ENCODE measurements at places on chromosomes 7 and 10.

DNA sequence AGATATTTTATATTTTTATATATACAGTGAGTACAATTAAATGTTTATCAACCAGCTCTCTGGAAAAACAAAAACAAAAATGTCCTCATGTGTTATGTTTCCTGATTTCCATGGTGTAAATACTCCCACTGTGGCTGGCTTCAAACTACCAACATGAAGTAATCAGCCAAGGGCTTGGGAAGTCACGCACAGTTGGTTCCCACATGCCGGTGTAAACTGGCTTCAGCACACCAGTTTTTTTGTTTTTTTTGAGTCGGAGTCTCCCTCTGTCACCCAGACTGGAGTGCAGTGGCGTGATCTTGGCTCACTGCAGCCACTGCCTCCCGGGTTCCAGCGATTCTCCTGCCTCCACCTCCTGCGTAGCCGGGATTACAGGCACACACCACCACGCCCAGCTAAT is 11.8 kb downstream of the OSBPL3 start:
- DNase-seq, result no peak

DNA sequence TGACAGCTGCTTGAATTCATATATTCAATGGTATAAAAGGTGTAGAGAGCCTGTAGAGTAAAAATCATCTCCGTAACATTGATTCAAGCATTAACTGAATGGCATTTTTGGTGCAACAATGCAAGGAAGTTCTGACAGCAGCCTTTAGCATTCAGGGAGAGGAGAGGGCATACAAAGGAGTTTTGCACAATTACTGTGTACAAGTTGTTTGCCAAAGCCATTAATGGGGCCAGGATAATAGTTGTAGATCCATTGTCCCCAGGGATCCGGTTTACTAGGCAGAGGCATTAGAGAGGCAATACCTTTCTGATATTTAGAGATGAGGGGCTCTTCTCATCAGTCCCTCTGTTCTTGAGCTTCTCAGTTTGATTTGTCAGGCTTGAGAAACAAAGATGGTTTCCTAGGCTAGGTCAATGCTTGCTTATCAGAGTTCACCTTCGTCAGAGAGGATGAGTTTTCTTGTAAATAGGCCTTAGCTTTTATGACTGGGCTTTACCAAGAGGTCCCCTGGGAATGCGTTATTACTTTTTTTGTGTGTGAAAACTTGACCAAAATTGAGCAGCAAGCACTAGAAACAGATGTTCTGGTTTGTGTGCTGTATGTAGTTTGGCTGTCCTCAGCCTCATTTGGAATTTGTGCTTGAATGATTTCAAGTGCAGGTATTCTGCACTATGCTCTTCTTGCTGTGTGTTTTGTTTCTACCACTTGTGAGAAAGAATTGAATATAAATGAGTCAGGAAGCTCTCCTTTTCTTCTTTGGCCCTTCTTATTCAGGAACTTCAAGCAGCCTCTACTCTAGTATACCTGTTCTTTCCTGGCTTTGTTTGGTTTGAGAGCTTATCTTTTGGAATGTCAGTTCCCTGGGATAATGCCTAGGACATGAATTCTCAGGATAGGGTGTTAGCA is 32.0 kb downstream of the SND1 start:
- DNase-seq, result no peak

GRCh38 chr7:155483245-155483644 is 25.3 kb downstream of the EN2 start:
- no peak for DNase-seq

- DNase-seq, result no peak
These were observed 3.5 kb downstream of the SCART1 start for GRCh38 chr10:133457100-133457841.

- no peak for DNase-seq
These were observed 3.5 kb downstream of the MDFIC start for GRCh38 chr7:114925434-114925833.

- no peak for DNase-seq
These were observed 274.6 kb downstream of the TNS3 start for GRCh38 chr7:47307311-47307710.

DNA sequence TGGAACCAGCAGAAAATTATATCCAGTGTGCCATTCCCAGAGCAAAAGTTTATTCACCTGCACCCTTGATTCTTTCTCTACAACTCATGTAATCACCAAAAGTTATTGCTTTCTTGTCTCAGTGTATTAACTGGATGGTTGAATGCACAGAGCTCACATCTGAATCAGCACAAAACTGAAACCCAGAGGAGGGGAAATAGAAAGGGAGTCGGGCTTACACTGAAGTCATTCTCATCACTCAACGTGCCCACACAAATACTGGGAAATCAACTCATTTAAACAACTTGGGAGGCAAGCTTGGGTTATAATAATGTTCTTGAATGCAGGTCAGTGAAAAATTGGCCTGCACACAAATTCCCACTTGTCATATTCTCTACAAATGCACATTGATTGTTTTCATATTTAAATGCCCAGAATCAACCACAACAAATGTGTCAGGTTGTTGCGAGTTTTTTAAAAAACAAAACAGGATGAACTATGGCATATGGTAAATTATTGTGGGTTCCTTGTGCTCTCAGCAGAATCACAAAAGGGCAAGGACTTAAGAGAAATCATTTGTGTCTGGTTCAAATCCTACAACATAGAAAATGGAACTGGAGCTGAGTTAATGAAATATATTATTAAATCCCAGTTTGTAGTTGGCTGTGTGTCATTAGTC is 125.9 kb upstream of the NOBOX start:
- no peak for DNase-seq

- no peak for DNase-seq
These were observed 134.2 kb downstream of the PTN start for GRCh38 chr7:137209151-137209817.

- DNase-seq, result no peak
These were observed 35.4 kb upstream of the CDK14 start for GRCh38 chr7:90560730-90561129.

GRCh38 chr7:148729984-148730733 is 31.5 kb downstream of the CUL1 start:
- DNase-seq, result no peak

- no peak for DNase-seq
These were observed 22.5 kb upstream of the CHRM2 start for GRCh38 chr7:136845899-136846465.

DNA sequence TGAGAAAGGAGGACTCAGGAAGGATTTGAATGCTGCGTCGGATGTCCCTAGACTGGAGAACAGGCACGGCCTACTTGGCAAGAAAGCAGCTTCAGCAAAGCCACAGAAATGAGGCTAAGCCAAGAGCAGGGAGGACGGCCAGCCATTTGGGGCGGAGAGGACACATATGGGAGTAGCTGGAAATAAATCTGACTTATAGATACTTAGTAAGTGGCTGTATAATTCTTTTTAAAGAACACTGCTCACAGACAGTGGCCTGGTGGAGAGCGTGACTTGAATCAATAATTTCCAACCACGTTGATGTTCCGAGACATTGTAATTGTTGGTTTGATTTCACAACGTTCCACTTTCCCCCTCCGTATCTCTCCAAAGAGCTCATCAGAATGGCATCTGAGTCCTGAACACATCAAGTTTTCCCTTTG is 67.7 kb upstream of the JCAD start:
- DNase-seq, result no peak

GRCh38 chr7:75639071-75639885 is 99.5 kb downstream of the HIP1 start:
- no peak for DNase-seq

GRCh38 chr10:114173603-114173920 is 441 bp downstream of the CCDC186 start:
- DNase-seq, result no peak

DNA sequence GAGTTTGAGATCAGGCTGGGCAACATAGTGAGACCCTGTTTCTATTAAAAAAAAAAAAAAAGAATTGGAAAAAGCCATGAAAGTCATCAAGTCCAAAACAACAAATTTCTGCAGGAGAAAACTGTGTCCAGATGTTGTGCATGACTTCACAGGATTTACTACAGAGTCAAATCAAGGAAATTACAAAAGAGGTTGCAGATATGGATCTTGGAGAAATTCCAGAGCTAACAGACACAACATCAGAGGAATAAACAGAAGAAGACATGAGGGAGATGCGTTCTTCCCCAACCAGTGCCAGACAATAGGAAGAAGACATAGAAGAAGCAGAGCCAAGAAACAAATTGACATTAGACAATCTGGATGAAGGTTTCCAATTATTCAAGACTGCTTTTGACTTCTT is 24.3 kb upstream of the KCNIP2 start:
- no peak for DNase-seq

GRCh38 chr7:135246191-135246825 is 12.7 kb downstream of the STRA8 start:
- DNase-seq, result no peak

- no peak for DNase-seq
These were observed 75.2 kb upstream of the CHST15 start for GRCh38 chr10:124168581-124168980.

DNA sequence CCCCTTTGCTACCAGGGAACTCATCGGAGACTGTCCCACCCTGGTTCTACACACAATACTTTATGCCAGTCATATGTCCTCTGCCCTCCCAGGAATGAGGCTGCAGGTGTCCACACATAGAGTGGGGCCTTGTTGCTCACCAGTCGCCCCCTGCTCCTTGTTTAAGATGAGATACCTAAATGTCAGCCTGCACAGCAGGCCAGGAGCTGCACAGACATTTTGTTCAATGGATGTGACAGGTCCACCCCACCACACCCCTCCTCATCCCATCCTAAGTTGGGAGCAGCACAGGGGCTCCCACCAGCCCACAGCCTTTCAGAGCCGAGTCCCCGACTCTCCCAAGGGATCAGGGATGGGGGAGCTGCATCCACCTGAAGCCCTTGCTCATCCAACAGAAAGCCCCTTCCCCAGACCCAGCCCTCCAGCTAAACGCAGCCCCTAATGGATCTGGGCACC is 6.2 kb upstream of the GRID1 start:
- no peak for DNase-seq

GRCh38 chr7:105677817-105678573 is 96.7 kb upstream of the EFCAB10 start:
- DNase-seq, result peak; percentile 23

GRCh38 chr10:100327007-100327717 is 2.9 kb downstream of the PKD2L1 start:
- no peak for DNase-seq

GRCh38 chr7:113918946-113919345 is at the start of gene PPP1R3A:
Gene PPP1R3A, minus strand, starts transcription at chr7:113919009. Its CDS starts 13 bp downstream, at chr7:113918996.
- no peak for DNase-seq

GRCh38 chr10:118870467-118871243 is 115.9 kb upstream of the CACUL1 start:
- DNase-seq, result no peak

DNA sequence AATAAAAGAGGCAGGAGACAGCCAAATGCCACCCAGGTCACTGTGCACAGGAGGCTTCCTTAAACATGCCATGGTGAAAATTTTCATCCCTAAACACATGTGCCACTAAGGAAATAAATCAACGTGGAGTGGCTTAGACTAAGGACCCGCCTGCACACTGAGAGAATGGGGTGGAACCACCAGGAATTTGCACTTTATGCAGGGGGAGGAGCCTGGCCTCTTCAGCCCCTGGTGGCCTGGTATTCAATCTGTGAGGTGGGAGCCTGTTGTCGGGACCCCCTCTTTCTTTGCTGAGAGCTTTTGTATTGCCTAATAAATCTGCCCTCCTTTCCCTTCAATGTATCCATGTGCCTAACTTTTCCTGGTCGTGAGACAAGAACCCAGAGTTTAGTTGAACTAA is 204.6 kb upstream of the NRP1 start:
- no peak for DNase-seq

DNA sequence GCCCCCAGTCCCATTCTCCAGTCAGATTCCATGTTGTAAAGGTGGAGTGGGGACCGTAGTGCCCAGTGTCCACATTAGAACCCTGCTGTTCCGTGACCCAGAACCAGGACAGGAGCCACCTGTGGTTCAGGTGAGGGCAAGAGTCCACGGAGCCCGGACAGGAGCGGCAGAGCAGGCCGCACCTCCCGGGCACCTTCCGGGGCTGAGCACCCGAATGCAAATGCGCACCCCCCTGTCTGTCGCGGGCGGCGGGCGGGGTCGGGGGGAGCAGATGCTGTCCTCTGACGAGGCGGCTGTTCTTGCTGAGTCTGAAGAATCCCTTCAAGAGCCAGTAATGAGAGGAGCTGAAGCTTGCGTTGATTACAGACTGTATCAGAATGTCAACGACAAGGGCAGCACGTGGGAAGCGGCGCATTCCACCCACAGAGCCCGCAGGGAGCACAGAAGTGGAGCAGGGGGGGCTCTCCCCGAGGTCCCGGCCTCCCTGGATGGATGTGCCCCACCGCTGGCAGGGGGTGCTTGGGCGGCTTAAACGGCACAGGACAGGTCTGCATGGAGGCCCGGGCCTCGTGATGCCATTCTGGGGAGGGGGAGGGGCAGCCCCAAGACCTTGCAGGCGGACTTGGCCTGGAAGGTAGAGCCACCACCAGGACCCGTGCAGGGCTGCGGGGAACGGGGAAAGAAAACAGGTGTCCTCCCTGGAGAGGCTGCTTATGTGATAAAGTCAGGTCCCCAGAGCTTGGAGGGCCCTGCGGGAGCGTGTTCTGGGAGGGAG is 407.5 kb upstream of the RNF32 start:
- no peak for DNase-seq

GRCh38 chr10:68156373-68157185 is 47.3 kb downstream of the MYPN start:
- DNase-seq, result peak; percentile 8

- DNase-seq, result no peak
These were observed 125.8 kb downstream of the CUBN start for GRCh38 chr10:17003651-17004286.

GRCh38 chr10:73591935-73592699 is 975 bp upstream of the USP54 start:
- DNase-seq, result no peak

DNA sequence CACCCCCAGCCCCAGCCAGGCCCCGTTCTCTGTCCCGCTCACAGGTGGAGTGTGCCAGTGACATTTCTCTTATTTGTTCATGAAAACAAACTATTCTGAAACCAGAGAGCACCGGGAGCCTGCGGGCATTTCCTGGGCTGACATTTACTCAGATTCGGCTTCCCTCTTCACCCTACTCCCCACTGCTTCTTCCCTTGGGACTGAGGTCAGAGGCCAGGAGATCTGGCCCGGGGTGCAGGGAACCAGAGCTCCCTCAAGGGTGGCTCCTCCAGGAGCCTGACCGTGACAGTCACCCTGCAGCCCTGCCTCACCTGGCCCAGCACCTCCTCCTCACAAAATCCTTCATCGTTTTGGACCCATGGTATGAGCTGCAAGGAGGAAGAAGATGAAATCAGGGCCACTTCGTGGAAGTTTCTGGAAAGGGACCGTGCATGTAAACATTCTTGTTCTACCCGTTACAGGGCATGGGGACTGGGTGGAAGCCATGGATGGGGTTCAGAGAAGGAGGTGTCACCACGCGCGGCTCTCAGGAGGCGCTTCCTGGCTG is 12.2 kb downstream of the BHLHA15 start:
- DNase-seq, result no peak

Measured in stimulated activated CD8-positive, alpha-beta memory T cell treated with anti-CD3 and anti-CD28 coated beads, Interleukin-7, amount 100 ng/mL, for 4 hours (primary cell).